ENCODE measurements at places on chromosomes 7 and 10.

DNA sequence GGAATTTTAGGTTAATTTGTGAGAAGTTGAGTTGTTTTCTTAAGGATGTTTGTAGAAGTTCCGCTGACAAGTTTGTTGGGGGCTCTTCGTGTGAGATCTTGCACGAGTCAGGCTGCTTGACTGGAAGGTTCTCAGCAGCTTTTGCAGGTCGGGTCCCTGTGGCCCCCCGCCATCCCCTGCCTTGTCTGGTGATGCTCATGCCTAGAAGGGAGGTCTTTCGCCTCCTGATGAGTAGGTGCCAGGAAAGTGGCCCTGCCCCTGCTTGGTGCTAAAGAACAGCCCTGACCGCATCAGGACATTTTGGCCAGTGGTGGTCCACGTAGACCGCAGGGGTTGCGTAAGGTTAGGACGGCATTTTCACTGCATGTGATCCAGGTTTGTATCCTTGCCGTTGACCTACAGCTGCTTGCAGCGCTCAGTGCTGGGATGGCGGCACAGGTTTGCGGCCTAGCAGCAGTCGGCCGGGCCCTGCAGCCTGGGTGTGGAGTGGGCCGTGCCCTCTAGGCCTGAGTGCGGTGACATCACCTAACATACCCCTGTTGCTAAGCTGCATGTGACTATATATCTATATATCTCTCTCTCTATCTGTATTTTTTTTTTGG, 62.4 kb downstream of the DNAJB6 start:
- no peak for DNase-seq

- no peak for DNase-seq
These were observed at the start of gene ABCA13 for GRCh38 chr7:48171202-48171601. TSS of gene ABCA13 (plus strand) at chr7:48171458. CDS start at chr7:48171484, 26 bp downstream.

- no peak for DNase-seq
These were observed 43.5 kb downstream of the VTI1A start for GRCh38 chr10:112490545-112490944.

- DNase-seq = no peak
These were observed 41.7 kb downstream of the MKLN1 start for GRCh38 chr7:131369354-131369753.

DNA sequence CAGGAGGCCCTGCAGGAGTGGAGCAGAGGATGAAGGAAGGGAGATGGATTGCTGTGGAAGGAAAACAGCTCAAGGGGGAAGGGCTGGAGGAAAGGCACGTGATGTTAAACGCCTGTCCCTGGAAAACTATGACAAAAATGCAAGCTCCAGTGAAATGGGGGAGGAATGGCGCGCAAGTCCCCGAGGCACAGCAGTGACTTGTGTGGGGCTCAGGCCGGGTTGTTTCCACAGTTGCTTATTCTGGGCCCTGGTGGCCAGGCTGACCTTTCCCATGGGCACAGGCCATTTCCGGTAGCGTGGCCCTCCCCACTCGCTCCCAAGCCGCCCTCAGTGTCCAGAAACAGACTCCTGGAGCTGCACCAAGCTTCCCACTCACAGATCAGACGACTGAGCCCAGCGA, 68.1 kb upstream of the PDGFA start:
- DNase-seq = no peak

DNA sequence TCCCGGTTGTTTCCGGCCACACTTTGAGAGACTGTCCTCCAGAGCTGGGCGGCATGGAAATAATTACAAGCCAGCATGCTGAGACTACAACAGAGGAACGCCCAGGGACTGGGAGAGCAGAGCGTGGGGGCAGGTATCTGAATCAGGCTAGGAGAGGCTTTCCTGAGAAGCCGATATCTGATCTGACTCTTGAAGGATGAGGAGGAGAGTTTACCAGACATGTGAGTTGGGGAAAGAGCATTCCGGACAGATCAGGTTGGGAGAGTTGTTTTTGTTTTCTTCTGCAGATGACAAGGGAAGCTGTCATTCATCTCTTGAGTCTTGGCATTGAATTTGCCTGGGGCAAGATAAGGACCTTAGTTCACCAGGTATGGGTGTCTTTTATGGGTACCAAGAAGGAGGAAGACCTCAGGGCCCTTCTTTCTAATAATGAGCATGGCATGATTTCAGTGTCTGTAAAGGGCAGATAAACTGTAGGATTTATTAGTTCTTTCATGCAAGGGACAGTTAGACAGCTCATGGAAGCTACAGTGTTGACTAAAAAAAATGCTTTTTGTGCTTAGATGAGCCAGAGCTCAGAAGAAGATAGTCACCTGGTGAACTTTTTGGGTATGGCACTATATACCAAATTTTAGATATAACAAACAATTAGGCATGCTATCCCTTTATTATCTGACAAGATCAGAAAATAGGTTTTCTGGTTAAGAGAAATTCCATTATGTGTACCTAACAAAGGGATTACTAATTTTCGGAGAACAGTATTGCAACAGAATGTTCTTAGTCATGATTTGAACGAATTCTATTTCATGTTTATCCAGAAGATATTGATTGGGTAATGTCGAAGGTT, 36.2 kb downstream of the WBP1L start:
- DNase-seq = no peak

GRCh38 chr10:62025901-62026879, 124.7 kb downstream of the ARID5B start:
- DNase-seq = no peak

GRCh38 chr10:60123668-60124067, 217.3 kb upstream of the CCDC6 start:
- no peak for DNase-seq

DNA sequence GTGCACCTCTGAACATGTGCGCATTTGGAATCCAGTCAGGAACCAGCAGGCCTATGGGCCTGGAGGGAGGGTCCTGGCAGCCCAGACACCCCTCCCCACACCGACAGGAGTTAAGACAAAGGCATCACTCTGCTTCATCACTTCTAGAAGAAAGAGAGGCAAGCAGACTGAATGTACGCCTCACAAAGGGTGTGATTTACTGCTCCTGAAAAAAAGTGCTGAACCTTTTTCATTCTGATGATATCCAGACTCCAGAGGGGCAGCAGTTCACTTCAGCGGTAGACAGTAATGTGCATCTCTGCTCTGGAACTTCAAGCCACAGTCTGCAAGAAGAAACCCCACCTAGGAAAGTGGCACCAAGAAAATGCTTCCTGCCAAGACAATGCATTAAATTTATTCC, 88.2 kb upstream of the TMEM72 start:
- no peak for DNase-seq

GRCh38 chr10:121608469-121609190, 10.4 kb upstream of the FGFR2 start:
- peak; percentile 1 for DNase-seq

DNA sequence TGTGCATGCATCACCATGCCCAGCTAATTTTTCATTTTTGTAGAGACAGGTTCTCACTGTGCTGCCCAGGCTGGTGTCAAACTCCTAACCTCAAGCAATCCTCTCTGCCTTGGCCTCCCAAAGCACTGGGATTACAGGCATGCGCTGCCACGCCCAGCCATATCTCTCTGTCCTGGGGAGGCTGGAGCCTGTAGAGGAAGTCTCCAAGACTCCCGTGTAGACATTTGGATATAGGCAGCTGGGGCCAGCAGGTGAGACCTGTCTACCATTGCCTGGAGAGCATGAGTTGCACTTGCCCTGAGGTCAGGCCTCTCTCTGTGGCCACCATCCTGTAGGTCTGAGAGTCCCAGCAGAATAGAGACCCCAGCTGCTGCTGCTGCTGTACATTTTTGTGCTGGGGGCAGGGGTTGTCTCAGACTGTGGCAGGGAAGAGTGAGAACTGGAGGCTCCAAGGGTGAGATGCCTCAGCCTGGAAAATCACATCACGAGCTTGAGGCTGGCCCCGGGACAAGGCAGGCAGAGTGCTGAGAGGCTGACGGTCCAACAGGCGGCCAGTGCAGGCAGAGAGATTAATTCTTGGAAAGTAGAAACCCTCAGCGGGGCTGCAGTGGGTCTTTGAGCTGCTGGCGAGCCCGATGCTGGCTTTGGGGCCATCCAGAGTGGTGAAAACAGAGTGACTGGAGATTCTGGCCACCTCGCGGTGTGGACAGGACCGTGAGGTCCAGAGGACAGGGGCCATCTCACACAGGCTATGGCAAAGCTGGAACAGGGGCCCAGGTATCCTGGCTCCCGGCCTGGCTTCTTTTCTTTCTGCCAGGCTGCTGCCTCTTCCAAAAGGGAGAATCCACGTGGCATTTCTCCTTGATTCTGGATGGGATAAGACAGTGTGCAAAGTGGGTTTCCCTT, 60.9 kb downstream of the TMEM270 start:
- DNase-seq = no peak

DNA sequence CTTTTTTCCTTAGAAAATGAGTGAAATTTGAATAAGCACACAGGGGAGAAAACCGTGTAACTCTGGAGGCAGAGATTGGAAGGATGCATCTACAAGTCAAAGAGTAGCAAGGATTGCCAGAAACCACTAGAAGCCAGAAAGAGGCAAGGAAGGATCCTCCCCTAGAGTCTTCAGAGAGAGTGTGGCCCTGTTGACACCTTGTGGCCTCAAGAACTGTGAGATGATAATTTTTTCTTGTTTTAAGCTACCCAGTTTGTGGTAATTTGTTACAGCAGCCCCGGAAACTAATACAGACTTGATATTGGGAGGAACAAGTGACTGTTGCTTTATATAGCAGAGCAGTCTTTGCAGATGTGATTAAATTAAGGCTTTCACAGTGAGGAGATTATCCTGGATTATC, 3.6 kb upstream of the GIMAP7 start:
- DNase-seq = no peak

DNA sequence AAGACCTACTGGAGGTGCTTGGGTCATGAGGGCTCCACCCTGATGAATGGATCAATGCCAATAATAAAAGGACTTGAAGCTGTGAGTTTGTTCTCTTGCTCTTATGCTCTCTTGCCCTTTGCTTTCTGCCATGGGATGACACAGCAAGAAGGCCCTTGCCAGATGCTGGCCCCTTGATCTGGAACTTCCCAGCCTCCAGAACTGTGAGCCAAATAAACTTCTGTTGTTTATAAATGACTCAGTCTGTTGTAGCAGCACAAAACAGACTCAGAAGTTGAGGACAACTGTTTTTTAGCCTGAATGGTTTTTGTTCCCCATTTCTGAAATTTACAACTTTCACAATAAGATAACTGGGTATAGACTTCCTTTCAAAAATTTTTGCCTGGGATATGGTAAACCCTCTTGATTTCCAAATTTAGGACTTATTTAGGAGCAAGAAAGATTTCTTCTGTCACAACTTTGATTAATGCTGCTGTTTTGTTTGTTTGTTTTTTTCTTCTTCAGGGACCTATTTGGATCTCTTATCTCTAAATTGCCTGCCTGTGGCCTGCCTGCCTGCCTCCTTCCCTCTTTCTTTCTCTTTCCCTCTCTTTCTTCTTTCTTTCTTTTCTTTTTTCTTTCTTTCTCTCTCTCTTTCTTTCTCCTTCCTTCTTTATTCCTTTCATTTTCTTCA, 12.1 kb downstream of the ENTPD1 start:
- DNase-seq = no peak

- no peak for DNase-seq
These were observed 69.0 kb downstream of the TCF7L2 start for GRCh38 chr10:113019096-113019495.

- DNase-seq = no peak
These were observed 8.0 kb downstream of the CDK13 start for GRCh38 chr7:39958038-39958437.

- no peak for DNase-seq
These were observed 68.6 kb downstream of the PON1 start for GRCh38 chr7:95255691-95256090.

DNA sequence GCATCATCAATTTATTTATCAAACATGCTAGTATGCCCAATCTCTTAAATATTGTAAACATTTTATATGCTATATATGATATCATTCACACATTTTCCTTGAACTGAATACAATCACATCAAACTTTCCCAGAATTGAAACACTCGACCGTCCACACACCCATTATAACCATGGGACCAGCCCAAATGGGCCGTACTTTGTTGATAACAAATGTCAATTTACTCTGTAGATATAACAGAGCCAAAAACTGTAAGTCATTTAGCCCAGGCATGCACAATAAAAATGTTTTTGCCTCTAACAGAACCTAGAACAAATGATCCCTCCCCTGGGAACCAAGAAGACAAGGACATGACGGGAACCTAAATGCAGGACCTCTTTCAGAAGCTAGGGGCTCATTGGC, 683 bp upstream of the ANKRD22 start:
- no peak for DNase-seq

- no peak for DNase-seq
These were observed 171.8 kb upstream of the RHEB start for GRCh38 chr7:151691449-151691848.

DNA sequence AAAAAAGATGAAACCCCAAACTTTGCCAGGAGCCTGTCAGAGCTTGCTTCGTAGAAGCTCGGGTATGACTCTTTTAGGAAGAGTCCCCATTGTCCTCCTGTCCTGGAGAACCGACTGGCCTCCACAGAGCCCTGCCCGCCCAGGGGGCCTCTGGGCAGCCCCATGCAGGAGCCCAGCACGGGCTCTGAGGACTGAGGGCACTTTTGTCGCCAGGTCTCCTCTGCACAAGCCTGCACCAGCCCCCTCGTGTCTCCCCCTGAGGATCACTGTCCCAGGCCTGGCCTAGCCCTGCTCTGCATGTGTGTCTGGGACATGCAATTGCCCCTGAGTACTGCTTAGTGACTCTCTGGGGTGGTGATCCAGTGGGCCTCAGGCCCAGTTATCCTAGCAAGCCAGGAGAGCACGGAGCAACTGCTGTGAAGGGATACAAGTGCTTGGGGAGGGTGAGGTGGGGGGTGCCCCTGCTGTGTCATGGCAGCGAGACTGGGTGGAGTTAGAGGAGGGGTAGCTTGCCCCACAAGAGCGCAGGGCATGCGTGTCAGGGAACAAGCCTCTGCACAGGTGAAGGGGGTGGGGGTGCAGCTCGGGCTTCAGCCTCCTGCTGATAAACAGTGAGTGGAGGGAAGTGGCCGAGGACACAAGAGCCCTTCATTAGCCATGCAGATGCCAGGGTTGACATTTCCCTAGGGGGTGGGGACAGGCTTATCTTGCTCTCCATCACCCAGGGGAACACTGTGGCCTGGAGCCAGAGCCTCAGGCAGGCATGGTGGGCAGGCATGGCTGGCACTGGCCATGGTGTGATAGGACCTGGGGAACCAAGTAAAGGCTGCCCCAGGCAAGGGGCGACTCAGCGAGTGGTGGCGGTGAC, 143.4 kb downstream of the C10orf105 start:
- DNase-seq = no peak

DNA sequence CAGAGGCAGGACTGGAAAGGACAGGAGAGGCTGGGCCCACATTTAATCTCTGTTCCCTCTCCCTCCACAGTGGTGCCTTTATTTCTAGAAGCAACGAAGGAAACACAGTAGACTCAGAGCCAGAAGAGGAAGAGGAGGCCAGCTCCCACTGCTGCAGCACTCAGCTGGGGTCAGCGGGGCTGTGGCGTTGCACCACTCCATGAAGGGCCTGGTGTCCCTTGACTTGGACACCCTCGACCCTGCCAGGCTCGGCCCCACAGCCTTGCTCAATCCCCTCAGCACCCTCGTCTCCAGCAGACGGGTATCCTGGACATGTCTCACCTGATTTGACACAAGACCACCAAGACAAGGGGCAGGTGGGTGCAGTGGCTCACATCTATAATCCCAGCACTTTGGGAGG, 38.8 kb downstream of the PRKAG2 start:
- DNase-seq = no peak

Data from stimulated activated CD4-positive, alpha-beta T cell treated with anti-CD3 and anti-CD28 coated beads, Interleukin-12 subunit alpha, Interleukin-12 subunit beta, amount 100 ng/mL, for 48 hours (primary cell).